ENCODE measurements at places on chromosomes 16 and 17.

DNA sequence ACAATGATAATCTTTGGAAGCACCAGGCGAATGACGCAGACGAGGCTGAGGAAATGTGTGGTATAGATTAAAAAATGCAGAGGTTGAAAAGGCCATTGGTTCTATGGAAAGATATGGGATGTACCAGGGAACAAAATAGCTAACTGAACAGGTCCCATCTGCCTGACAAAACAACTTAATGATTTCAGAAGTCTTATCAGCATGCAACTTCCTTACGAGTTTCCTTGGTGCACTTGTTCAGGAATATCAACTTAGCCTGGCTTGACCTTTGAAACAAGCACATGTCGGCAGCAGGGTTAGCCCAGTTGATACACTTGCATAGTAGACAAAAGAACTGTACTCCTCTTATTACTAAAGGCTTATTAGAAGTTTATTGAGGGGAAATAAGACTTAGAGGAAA lies 90.9 kb upstream of the CDH11 start:
- no peak for ATAC-seq

GRCh38 chr17:63440127-63440769 lies 5.9 kb downstream of the CYB561 start:
- no peak for ATAC-seq

GRCh38 chr16:2205104-2205966 lies at the start of gene MLST8:
TSS of gene MLST8 (plus strand) at chr16:2205454. CDS start at chr16:2206086, 632 bp downstream.
- peak; percentile 84 for ATAC-seq

DNA sequence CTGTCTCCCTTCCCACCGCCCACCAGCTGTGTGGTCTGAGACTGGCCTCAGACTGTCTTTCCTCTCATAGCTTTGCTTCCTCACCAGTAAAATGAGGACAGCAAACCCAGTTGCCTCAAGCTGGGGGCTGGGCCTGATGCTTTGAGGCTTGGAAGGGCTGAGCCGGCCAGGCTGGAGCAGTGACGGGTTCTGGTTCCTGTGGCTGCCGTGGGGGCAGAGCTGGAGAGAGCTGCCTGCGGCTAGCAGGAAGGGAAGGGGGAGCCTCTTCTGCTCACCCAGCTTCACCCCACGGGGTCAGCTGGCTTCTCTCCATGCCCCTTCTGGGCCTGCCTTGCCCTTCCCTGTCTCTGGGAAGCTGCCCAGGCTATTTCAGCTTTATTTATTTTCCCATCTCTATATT lies 23.7 kb downstream of the LASP1 start:
- ATAC-seq = no peak

- no peak for ATAC-seq
Measured at GRCh38 chr17:44909681-44910144, 5.6 kb downstream of the GFAP start.

DNA sequence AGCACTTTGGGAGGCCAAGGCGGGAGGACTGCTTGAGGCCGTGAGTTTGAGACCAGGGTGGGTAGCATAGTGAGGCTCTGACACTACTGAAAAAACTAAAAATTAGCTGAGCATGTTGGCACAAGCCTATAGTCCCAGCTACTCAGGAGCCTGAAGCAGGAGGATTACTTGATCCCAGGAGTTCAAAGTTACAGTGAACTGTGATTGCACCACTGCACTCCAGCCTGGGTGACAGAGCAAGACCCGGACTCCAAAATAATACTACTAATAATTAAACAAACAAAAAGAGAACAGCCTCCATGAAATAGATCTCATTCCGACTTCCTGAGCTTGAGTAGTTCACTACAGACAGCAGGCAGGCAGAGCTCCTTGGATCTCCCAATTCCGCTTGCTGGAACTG lies 2.7 kb upstream of the RBBP6 start:
- no peak for ATAC-seq

GRCh38 chr16:48576927-48577326 lies 33.1 kb downstream of the N4BP1 start:
- ATAC-seq = peak; percentile 73

DNA sequence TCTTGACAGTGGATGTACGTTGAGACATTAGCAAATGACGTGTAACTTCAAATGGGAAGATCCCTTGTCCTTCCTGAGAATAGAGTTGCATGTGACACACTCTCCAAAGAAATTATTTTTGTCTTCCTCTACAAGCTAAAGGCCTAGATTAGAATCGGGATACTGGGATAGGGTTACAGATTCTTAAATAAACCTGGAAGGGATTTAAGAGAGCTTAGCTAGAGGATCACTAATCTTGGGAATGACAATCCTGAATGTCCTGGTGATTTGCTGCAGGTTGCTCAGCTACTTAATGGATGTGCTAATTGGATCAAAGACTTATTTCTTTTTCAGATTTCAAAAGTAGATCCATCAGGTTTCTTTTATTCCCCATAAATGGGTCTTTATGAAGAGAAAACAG lies 101.9 kb downstream of the KCNJ2 start:
- ATAC-seq = no peak

DNA sequence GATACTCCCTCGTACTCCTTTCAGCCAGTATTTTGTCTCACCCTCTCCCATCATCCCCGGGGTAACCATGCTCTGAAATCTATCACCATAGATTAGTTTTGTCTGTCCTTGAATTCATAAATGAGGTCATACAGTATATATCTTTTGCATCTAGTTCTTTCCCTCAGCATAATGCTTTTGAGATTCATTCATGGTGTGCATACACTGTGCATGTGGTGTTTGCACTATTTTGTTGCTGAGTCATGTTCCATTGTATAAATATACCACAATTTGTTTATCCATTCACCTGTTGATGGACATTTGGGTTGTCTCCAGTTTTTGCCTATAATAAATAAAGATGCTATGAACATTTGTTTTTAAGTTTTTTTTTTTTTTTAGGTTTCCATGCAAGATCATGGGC lies 34.2 kb upstream of the NLRP1 start:
- ATAC-seq = no peak

DNA sequence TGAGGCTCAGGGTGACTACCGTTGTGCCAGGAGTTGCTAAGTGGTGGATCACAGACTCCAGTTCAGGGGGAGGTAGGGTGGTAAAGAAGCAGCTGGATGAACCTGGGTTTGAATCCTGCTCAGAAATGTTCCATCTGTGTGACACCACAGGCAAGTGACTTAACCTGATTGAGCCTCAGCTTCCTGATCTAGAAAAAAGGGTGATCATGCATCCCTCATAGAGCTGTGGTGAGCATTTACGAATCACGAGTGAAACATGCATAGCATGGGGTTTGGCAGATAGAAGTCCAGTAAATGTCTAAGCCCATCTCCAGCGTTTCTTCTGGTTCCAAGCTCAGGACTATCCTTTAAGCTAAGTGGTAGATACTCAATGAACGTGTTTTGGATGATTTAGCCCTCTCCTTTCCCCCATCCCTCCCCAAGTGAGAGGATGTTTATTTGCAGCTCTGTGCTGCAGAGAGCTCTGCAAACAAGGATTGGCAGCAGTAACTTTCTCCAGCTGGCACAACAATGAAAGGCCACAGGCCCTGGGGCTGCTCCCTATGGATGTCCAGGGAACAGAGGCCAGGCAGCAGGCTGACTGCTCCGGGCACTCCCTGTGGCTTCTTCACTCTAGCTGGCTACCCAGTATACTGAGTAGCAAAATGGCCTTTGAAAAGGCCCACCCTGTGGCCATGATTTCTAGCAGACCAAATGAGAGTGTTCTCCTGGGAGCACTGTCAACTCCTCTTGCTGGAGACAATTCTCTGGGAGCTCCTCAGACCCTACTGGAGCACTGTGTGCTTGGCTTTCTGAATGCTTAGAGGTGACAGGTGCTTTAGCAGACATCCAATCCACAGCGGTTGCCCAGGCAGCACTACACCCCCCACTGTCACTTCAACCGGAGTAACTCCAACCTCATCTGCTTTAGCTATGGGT lies 21.3 kb downstream of the CA4 start:
- ATAC-seq = no peak

GRCh38 chr17:50649042-50649908 lies 14.6 kb downstream of the ABCC3 start:
- ATAC-seq = no peak

- no peak for ATAC-seq
Measured at GRCh38 chr16:3115561-3115960, 3.2 kb downstream of the ZNF205 start.

- ATAC-seq = no peak
Measured at GRCh38 chr17:8153525-8153956, 1.3 kb upstream of the PER1 start.

DNA sequence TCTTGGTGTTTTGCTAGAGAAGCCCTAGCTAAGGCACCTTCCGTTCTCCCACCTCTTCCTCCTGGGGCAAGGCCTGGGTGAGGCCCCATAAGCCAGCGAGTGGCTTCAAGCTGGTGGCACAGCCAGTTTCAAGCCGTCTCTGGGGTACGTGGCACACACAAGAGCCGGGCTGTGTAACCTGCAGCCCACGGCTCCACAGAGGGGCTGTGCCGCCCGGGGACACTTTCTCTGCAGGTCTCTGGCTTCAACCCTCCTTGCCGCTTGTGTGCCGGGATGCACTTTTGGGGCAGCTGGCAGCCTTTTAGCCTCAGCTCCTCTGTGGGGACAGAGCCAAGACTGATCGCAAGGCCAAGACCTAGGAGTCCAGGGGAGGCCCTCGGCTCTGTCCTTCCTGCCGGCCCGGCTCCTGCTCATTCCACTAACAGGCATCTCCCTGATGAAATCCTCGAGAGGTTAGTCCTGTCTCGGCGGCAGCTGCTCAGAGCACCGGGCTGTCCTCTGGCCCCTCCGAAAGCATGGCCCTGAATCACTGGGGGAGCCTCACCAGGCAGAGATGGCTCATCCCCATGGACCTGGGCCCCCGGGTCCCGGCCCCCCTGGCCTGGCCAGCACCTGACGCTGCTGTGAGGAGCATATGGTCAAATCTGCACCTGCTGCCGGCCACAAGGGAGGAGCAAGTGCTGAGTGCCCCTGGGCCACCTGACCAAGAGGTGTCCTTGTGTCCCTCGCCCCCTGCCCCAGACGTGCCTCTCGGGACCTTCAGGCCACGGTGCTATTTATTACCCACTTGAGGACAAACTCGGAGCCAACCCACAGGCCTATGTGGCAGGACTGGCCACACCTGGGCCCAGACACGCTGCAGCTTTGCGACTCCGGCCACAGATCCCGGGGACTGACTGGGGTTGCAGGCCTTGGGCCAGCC lies 98.5 kb downstream of the METRNL start:
- no peak for ATAC-seq

- peak; percentile 56 for ATAC-seq
Measured at GRCh38 chr17:7560172-7561027, 1.3 kb upstream of the SENP3 start.
